Urothelium cell line (cell line): ENCODE measurements at places on chromosomes 6 and 20.

DNA sequence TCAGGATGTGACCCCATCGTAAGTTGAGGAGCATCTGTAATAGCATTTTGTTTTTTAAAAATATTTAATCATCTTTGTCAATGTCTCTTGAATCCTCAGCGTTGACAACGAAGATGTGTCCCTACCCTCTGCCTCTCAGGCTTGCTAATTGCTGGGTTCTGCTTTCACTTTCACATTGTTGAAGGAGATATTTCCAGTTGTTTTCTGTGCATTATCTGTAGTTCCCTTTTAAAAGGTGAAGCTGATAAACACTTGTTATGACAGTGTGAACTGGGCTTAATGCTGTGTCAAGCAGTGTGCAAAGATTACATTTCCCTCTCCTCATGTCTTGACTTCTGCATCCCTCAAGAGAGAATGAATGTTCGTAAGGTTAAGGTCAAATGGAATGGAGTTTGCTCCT lies 54.9 kb downstream of the CSE1L start:
- DNase-seq: no peak

DNA sequence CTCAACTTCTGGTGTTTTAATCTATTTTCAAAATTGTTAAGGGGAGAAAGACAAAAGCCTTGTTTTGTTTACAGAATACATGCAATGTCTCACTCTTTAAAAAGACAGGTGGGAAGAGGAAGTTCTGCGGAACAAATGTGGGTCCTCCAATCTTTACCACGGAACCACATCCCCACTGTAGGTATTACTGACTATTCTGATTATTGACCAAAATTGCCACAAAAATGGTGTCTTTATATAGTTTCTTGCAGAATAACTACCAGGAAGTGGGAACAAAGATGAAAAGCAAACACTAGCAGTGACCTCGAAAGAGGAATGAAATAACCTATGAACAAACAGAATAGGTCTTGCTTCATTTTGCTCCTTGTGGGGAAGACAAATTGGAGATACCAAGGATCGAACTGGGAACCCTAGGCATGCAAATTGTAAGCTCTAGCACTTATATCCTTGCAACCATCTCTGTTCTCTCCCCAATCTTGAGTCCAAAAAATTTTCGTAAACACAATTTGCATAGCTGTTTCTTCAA lies 106.7 kb downstream of the GPX5 start:
- DNase-seq: no peak

GRCh38 chr20:13355411-13355810 lies 134.3 kb downstream of the ISM1 start:
- DNase-seq: no peak

- DNase-seq: peak; percentile 13
Observed at GRCh38 chr6:143449714-143450452, 612 bp downstream of the ADAT2 start.

- no peak for DNase-seq
Observed at GRCh38 chr6:145865595-145865994, 51.0 kb upstream of the FBXO30 start.

DNA sequence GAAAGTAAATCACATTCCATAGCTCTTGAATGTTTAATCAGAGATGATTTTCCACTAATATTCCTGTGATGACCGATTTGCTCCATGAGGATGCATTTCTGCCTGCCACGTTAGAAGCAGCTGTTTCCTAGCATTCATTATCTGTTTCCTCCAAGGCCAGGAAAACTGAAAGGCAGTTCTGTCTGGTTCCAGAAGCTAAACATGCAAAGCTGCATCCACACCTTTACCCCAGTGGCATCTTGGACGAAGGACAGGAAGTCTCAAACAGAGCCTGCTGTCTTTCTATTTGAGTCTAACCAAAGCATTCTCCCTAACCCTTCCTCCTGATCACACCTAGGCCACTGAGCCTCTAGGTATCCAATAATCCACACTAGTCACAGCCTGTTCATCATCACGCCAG lies 27.6 kb downstream of the CNKSR3 start:
- DNase-seq: no peak

DNA sequence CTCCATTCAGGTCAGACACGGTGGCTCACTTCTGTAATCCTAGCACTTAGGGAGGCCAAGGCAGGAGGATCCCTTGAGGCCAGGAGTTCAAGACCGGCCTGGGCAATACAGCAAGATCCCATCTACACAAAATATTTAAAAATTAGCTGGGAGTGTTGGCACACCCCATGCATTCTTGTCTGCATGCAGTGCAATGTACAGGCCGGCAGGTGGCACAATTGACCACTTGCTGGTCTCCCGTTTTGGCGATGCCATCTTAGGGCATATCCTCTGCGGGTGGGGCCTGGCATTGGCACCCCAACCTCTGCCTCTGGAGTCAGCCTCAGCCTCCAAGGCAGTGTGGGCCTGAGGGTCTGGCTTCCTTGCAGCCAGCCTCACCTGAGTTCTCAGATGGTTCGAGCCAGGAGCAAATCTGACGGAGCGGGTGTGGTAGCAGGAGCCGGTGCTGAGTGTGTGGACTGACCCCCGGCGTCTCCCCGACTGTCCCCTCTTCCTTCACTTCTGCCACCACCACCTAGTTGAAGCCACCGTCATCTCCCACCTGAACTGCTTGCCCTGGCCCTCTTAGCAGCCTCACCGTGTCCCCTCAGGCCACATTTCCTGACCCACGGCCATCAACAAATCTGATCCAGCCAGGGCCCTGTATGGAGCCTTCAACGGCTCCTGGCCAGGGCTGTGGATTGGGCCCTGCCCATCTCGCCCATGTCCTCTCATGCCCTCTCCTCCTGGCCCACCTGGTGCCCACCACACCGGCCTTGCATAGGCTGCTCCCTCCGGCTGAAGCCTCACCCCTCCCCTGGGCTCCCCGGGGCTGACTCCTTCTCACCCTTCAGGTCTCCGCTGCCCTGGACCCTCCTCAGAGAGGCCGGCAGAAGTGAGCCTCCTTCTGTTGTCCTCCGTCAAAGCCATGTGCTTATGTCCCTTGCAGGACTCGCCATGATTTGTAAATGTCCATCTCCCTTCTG lies 44.0 kb downstream of the EFCAB8 start:
- peak; percentile 83 for DNase-seq

GRCh38 chr6:47446669-47447330 lies 30.8 kb upstream of the CD2AP start:
- DNase-seq: no peak

- no peak for DNase-seq
Observed at GRCh38 chr20:53215166-53215565, 243.0 kb downstream of the TSHZ2 start.

GRCh38 chr20:11098888-11099287 lies 425.1 kb upstream of the JAG1 start:
- no peak for DNase-seq

DNA sequence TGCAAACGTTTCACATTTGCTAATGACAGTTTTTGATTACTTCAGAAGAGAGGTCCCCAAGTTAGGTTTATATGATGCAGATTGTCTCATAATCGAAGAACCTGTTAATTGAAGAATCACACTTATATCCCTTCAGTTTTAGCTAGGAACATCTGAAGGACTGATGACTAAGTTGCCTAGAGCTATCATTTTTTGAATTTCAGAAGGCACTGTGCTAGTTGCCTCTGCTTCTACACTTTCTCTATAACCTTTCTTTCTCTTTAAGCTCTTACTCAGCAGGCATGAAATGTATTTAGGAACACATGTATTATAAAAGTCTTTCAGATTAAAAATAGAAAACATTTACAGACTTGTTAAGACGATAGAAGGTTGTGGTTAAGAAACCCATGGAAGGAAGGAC lies 14.4 kb upstream of the GJE1 start:
- DNase-seq: no peak
